ENCODE measurements at places on chromosomes 13 and 19.
A peak's percentile ranks its signal among the peaks of the same experiment; 100 is the strongest.

- DNase-seq, result no peak
Observed at GRCh38 chr13:23883255-23883654, 5.9 kb downstream of the MIPEP start.

GRCh38 chr13:28043224-28043623 lies 54.7 kb upstream of the URAD start:
- no peak for DNase-seq

DNA sequence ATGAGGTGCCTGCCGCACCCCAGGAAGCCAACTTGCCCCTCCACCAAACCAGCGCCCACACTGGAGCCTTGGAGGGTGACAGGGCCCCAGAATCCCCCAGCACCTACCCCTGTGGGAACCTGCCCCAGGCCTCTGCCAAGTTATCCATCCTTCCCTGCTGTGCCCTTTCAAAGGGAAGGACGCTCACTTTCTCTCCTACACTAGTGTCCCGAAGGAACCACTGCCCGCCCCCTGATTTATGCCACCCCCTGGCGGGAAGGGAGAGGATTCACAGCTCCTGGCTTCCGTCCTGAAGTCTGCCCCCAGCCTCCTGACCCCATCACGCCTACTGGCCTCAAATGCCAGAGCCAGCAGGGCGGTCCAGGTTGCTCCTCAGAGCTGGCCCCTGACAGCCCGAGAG lies 1.4 kb downstream of the EVI5L start:
- no peak for DNase-seq

DNA sequence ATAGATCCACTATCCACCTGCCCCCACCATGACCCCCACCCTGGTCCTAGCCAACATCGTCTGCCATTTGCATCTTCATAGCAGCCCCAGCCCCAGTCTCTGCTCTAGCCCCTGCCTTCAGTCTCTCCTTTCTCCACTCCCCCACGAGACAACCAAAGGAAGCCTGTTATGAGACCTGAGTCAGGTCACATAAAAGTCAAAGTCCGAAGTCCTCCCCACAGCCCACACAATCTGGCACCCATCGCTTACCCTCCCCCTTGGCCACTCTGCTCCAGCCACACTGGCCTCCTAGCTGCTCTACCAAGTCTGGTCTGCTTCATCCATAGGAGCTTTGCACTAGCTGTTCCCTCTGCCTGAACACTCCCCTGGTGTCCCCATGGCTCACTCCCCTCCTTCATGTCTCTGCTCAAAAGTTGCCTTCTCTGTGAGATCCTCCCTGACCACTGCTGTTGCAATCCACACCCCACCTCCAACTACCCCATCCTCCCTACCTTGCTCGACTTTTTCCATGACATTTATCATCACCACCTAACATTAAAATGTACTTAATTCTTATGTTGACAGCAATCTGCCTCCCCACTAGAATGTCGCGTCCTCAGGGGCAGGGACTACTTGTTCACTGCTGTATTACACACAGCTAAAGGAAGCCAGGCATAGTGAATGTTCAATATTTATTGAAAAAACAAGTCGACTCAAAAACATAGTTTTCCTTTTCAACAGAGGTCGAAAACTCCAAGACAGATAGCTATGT lies 1.2 kb upstream of the PLEKHG2 start:
- DNase-seq, result no peak

- DNase-seq, result peak; percentile 97
Observed at GRCh38 chr19:49127674-49128544, 8.6 kb downstream of the PPFIA3 start.

DNA sequence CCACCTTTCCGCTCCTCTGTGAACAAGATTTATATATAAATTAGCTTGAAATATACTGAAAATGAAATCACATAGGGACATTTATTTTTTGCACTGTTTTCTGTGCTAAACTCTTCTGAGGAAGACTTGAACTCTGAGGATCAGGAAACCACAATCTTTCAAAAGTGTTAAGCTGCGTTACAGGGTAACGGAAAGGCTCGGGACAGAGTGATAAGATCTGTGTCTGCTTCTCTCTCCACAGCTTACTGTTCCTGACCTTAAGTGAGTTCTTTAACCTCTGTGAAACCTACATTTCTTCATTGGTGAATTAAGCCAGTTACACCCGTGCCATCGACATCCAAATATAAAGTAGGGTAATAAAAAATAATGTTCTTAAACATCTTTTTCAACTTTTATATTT lies 38.9 kb downstream of the DACH1 start:
- no peak for DNase-seq

- no peak for DNase-seq
Observed at GRCh38 chr13:77456271-77456670, 79.2 kb upstream of the SCEL start.

GRCh38 chr13:108963846-108964600 lies 334.6 kb downstream of the MYO16 start:
- DNase-seq, result no peak

GRCh38 chr19:8371011-8371804 lies 7.3 kb downstream of the ANGPTL4 start:
- no peak for DNase-seq

DNA sequence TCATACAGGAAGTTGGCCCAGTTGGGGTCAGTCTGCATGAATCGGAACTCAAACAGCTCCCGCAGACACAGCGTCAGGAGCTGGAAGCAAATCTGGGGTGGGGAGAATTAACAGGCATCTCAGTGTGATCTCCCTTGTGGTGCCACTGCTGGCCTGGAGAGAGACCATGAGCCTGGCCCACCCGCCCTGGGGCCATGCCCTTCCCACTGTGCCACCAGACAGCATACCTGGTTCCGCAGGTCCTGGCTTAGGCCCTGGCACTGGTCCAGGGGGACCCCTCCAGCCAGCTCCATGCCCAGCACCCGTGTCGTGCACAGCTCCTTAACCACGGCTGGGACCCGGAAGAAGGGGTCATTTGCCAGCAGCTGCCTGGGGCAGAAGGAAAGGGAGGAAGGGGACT lies 9.6 kb upstream of the NUMBL start:
- DNase-seq, result no peak

GRCh38 chr13:28501547-28501946 lies 6.6 kb upstream of the FLT1 start:
- no peak for DNase-seq

DNA sequence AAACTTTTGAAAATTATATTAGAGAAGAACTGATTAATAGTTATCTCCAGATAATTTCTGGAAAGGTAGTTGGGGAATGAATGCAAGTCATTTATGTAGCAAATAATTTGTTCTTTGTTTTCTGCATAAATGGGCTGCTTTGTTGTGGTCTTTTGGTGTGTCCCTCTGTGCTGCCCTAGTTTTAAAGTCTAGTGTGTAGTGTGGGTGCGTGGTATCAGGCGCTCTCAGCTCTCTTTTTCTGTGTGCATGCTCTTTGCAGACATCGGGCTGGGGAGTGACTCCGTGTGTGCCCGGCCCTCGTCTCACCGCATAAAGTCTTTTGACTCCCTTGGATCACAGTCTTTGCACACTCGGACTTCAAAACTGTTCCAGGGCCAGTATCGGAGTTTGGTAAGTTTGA lies 94.5 kb downstream of the ARHGEF7 start:
- no peak for DNase-seq

- peak; percentile 57 for DNase-seq
Observed at GRCh38 chr13:50236898-50237318, 221.7 kb downstream of the KCNRG start.

DNA sequence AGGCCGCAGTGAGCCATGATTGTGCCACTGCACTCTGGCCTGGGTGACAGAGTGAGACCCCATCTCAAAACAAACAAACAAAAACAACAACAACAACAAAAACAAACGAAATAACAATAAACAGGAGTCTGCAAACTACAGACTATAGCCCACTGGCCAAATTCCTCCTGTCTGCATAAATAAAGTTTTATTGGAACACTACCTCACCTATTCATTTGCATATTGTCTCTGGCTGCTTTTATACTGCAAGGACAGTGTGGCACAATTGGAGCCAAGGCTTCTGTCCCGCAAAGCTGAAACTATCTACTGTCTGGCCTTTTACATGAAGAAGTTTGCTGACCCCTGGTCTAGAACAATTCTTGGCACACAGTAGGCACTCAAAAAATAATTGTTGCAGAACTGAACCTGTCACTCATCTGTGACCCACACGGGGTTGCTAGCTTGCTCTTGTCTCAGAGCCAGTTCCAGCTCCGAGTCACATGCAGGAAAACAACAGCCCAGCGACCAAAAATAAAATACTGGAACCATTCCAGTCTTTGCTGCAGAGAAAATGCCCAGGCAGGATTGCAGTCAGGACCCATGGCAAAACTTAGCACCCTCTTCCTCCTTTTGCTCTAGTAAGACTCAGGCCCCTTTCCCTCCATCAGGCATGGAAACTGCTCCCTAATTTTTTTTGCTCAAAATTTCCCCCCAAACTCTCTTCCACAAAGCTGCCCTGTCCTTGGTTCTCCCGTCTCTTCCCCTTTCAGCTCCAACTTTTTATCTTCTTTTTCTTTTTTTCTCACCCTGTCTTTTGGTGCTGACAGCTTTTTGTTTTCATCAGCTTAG lies 4.8 kb upstream of the MYH14 start:
- DNase-seq, result no peak

- no peak for DNase-seq
Observed at GRCh38 chr13:73082471-73082870, 23.7 kb downstream of the KLF5 start.

GRCh38 chr13:76454991-76455390 lies 431.2 kb downstream of the KCTD12 start:
- DNase-seq, result no peak

GRCh38 chr19:45595814-45596213 lies 6.2 kb downstream of the GPR4 start:
- no peak for DNase-seq

- DNase-seq, result no peak
Observed at GRCh38 chr19:28235606-28236125, 977.3 kb downstream of the UQCRFS1 start.

DNA sequence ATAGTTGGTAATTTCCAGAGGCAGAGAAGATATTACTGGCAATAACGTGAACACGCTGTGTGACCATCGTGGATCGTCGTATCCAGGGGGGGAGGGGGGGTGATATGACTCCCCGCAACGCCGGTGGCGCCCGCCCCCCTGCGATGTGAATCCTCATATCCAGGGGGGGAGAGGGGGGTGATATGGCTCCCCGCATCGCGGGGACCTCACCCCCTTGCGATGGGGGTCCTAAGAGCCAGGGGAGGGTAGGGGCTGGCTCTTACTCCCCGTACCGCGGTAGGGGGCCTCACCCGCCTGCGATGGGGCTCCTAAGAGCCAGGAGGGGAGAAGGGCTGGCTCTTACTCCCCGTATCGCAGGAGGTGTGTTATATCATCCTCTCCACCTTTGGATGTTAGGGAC lies 31.3 kb upstream of the RGCC start:
- no peak for DNase-seq

DNA sequence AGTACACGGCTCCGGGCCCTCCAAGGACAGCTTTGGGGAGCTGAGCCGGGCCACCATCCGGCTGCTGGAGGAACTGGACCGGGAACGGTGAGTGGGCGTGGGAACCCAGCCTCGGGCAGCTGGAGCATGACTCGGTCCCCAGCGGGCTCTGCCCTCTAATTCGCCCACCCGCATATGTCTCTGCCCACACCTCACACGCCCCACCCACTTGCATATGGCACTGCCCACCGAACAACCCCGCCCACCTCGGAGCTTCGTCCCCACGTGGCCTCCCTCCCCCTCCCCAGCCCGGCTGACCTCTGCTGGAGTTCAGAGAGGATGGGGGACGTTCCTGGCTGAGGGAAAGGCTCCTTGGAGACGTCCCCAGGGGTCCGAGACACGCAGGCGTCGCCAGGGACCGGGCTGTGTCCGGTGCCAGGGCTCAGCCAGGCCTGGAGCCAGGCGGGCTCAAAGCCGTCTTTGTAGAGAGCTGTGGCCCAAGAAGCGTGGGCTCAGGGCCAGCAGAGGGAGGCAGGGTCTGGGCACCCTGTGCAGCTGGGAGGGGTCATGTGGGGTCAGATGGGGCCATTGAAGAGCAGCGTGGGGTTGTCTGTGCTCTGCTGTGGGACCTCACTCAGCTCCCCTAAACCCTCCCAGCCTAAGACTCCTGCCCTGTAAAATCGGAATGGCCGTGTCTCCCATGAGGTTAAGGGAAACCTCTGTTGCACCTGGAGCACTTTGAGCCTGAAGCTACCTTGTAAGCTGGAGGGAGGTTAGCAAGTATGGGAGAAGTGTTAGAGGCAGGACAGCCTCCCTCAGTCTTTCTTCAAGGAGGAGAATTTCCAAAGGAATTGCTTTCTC lies 3.8 kb downstream of the APC2 start:
- DNase-seq, result no peak

- DNase-seq, result no peak
Observed at GRCh38 chr13:39403106-39403505, 199.9 kb downstream of the LHFPL6 start.
